ENCODE measurements at places on chromosomes 12 and 14.
A peak's percentile ranks its signal among the peaks of the same experiment; 100 is the strongest.

DNA sequence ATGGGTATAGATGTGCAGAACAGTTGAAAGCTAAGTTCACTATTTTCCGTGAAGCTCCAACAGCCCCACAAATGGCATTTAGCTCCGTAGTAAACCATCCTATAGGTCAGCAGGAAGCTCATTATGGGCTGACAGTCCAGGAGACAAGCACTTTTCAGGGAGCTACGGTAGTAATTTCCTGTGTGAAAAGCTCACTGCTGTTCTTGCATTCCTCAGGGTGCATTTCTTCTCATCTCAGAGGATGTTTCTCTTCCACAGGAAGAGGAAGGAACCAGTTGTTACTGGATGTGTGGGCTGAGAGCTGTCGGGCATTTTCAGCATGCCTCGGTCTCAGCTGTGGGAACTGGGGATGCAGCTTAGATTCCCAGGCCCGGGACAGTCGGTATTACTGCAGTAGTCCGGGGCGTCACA lies 72.8 kb downstream of the GALNT4 start:
- DNase-seq = no peak

DNA sequence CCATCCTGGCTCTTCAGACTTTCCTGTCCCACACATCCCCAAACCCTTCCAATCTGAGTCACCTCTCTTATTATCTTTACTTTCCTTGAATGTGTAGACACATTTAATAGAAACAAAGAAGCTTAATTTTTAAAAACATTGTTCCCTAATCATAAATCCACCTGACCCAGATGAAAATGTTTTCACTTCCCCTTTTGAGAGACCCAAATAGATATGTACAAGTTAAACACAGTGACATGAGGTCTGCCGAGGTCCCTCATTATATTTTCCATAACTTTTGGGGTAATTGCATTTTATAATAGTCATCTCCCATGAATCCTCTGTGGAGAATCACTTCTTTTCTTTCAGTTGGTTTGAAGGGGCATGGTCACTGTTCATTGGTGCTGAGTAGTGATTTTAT lies 191.1 kb downstream of the GRIN2B start:
- no peak for DNase-seq

- DNase-seq = no peak
These were observed 3.0 kb downstream of the RBP5 start for GRCh38 chr12:7125632-7126227.

- DNase-seq = no peak
These were observed 122.8 kb downstream of the RASSF9 start for GRCh38 chr12:85713373-85713772.

DNA sequence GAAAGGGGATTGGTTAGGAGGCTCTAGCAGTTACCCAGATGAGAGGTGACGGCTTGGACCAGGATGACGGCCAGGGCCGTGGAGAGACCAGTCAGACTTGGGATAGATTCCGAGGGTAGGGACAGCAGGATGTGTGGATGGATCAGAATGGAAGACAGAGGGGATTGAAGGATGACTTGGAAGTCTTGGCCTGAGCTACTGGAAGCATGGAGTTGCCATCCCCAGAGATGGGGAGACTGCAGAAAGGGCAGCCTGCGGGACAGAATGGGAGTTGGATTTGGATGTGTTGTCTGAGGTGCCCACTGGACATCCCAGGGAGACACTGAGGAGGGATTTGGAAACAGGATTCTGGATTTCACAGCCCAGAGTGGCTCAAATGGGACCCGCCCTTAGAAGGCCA lies 102.3 kb downstream of the CALM1 start:
- no peak for DNase-seq

DNA sequence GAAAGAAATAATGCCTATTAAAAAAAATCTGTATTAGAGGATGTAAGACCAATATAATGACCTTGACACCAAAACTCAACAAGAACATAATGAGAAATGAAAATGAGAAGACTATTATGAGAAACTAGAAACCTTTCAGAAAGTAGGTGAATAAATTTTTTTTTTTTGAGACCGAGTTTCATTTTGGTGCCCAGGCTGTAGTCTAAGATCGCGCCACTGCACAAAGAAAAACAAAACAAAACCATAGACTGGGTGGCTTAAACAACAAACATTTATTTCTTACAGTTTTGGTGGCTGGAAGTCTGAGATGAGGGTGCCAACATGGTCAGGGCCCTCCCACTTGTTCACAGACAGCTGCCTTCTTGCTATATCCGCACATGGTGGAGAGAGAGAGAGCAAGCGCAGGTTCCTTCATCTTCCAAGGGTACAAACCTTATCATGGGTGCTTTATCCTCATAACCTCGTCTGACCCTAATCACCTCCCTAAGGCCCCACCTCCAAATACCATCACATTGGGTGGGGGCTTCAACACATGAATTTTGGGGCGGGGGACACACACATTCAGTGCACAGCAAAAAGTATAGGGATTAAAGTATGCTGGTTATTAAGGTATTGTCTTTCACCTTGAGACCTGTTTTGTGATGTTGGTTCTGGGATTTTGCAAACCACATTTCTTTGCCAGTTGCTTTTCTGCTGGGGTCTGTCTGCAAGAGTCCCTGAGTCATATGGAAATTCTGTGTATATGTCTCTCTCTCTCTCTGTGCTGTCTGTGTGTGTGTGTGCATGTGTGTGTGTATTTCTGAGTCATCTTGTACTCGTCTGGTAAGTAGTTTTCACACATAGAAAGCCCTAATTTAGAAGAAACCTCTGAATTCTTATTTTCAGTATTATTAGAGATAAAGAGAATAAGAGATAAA lies 26.2 kb downstream of the ZCRB1 start:
- peak; percentile 85 for DNase-seq

GRCh38 chr14:50501642-50502041 lies 30.7 kb downstream of the MAP4K5 start:
- DNase-seq = no peak

DNA sequence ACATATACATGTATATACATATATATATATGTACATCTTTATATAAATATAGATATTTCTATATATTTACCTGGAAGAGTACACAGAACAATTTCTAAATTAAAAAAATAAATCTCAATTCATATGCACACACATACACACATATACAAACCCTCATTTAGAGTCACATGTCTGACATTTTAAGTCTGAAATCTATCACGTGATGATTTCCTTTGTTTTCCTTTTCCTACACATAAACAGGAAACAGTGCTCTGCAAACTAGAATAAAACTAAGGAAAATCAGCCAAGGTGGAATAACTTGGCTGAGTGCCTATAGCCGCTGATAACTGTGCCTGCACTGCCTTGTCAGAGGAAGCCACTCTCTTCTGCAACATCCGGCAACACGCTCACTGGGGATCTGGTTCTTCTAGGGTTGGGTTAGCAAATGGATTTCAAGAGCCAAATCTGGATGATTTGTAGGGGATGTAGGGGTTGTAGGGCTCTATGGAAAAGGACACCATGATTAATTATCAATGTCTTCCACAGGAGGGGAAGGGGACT lies 480.7 kb downstream of the TMEM132D start:
- DNase-seq = no peak

DNA sequence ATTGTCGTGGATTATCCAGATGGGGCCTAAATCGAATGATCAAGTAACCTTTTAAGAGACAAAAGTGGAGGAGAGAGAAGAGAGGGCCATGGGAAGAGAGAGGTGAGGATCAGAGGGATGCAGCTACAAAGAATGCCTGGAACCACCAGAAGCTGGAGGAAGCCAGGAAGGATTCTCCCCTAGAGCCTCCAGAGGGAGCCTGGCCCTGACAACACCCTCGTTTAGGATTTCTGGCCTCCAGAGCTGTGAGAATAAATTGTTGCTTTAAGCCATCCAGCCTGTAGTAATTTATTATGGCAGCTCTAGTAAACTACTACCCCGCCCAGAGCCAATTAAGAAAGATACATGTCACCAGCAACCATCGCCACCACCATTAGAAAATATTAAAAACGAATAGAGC lies 46.2 kb upstream of the GSC start:
- DNase-seq = no peak

- no peak for DNase-seq
These were observed 122.4 kb upstream of the KRR1 start for GRCh38 chr12:75633789-75634188.

GRCh38 chr12:30548203-30548602 lies 147.5 kb downstream of the IPO8 start:
- no peak for DNase-seq

DNA sequence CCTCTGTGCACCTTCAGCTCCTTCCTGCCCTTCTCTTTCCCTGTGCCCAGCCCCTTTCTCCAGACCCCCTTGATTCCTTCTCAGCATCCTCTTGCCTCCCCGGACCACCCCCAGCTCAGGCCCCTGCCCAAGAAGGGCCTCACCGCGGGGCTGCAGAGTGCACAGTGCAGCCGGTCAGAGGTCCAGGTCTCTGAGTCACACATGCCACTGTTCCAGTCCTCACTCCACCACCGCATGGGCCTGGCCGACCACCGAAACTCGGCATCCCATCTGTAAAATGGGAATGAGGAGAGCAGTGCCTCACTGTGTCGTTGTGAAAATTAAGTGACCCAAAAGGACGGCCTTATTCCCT lies 13.3 kb downstream of the BDKRB1 start:
- DNase-seq = no peak

- no peak for DNase-seq
These were observed 1.6 kb upstream of the NFATC4 start for GRCh38 chr14:24366413-24366720.

DNA sequence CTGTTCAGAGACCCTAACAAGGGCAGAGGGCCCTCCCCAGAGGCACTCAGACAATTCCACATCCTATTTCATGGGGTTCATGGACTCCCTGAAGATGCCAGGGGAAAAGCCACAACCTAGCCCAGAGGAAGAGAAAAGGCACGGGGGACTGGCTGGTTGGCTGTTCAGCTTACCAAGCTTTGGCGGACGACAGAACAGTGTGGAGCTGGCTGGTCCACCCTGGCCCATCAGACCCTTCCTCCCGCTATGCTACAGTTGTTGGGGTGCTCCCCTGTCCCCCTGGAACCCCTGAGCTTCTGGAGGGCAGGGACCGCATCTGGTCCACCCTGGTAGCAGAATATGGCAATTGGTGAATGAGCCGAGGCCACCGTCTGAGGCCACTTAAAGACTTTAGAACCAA lies 6.3 kb downstream of the TESC start:
- no peak for DNase-seq

DNA sequence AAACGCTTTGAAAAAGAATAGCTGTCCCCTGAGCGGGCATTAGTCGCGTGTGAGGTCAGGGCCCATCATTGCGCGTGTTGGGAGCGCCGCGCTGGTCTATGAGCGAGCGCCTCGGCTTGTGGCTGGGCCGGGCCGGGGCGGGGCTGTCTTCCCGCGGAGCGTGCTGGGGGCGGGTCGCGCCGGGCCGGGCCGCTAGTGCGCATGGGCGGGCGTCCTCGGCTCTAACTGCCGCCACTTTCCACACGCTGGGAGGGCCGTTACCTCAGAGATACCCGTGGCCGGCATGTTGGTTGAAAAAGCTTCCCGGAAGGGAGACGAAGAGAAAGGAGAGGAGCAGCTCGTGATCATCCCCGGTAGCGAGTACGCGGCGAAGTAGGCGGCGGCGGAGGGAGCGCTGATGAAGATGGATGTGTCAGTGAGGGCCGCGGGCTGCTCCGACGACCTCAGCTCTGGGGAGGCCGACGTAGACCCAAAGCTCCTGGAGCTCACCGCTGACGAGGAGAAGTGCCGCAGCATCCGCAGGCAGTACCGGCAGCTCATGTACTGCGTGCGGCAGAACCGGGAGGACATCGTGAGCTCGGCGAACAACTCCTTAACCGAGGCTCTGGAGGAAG lies at the start of gene EID3:
TSS of gene EID3 (plus strand) at position 202 of the 614 bp plus-strand sequence. CDS start at position 398, 196 bp downstream.
- peak; percentile 94 for DNase-seq

- DNase-seq = no peak
These were observed 2.4 kb downstream of the TMEM121 start for GRCh38 chr14:105528586-105529318.

DNA sequence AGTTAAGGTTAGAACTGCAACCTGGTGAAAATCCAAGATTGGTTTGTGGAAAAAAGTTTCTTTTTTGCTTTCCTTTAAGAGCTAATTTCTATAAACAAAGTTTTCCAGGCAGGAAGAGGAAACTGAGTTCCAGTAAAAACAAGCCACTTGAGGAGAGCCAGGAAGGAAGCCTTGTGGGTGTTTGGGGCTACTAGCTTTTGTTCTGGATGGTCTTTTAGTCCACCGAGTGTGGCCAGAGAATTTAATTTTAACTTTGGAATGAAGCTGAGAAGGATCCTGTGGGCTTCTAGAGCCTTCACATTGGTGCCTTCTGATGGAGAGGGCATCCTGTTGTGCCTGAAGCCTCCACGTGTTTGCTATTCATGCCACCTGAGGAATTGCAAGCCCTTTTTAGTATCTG lies 327.9 kb downstream of the C12orf75 start:
- DNase-seq = no peak

GRCh38 chr14:77063571-77064171 lies 34.4 kb upstream of the CIPC start:
- DNase-seq = no peak

GRCh38 chr14:62133776-62134550 lies 371.7 kb downstream of the SNAPC1 start:
- no peak for DNase-seq

DNA sequence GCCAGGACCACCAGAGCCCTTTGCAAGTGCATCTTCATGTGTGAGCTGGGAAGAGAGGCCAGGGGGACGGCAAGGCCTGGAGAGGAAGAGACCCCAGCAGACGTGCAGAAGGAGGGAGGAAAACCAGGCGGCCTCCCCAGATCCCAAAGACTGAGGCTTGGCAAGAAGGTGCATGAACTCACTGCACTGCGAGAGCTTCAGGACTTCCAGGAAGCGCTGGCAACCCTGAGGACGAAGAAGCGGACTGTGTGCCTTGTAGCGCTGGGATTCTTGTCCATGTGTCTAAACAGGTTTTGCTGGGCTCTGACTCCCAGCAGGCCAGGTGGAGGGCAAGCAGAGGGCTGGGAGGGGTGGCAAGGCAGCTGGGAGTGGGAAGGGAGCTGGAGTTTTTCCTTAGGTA lies 939 bp downstream of the TGFB3 start:
- DNase-seq = no peak

GRCh38 chr14:77066578-77067172 lies 31.4 kb upstream of the CIPC start:
- DNase-seq = no peak

DNA sequence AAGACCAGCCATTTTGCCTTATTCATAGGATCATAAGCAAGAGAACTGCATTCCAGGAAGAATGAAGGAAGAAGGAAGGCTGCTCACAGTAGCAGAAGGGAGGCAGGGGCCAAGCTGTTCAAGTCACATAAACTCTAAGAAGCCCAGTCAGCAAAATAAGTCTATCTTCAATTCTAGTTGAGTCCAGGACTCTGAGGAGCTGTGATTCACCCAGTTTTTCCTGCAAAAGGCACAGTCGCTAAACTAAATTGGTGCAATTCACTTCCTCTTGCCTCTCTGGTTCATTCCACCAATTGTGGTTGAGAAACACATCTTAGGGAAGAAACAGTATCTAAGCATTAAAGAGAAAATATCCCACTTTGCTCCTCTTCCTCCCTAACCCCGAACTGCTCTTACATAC lies 9.8 kb downstream of the ZNF641 start:
- no peak for DNase-seq

- no peak for DNase-seq
These were observed 92.9 kb downstream of the SLCO1B1 start for GRCh38 chr12:21223930-21224329.

DNA sequence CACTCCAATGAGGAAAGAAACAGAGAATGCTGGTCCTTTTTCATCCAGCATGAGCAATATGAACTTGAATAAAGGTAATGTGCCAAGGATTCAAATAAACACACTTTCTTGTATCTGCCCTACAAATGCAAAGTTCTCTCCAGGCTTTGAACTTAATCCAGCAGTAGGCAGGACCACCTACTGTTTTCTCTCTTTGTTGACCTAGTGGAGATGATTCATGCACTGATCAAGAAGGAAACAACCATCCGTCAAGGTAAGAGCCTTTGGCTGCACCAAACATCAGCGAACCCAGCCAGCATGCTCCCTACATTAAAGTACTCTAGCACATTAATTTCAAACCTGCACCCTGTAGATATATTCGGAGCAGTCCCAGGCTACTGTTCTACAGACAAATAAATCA lies 489.3 kb downstream of the GALC start:
- no peak for DNase-seq

All from stimulated activated effector memory CD8-positive, alpha-beta T cell treated with anti-CD3 and anti-CD28 coated beads, Interleukin-12 subunit alpha, Interleukin-12 subunit beta, amount 100 ng/mL, for 72 hours (primary cell).